ENCODE measurements at places on chromosomes 2 and 18.

- no peaks in the 10 kb centered on the region for H3K36me3 ChIP-seq
- DNase-seq = no peak
- no peak overlapping the region for H3K4me3 ChIP-seq
These were observed 123.6 kb upstream of the CYP26B1 start for GRCh38 chr2:72271276-72271614.

DNA sequence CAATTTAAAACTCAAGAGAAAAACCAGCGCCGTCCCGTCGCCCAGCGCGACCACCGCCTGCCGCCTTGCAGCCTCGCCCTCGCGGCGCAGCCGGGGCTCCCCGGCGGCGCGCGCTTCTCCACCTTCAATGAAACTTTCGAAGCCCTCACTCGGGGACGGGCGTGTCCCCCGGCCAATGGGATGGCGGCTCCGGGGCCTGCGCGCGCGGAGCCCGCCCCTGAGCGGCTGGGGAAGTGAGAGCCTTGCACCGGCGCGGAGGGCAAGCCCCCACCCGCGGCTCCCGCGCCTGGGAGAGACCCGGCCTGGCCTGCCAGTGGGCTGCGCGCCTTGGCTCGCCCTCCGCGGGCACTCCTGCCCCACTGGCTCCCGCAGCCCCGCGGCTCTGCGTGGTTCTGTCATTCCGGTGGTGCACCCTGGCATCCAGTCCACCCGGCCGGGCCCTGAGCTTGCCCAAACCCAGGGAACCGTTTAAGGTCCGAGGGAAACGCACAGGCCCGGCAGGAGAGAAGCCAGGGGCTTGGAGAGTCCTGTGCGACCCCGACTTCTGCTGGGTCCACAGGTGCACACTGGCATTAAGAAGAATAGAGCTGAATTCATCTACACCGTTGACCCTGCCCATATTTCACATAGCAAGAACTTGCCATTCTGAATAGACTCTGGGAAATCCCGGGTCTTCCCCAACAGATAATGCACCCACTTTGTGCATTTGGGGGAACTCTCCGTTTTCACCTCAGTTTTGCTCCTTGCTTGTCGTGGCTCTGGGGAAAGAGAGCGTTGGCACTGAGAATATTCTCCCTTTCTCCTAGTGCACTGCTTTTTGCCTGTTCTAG lies at the start of gene PIEZO2:
TSS of gene PIEZO2 (minus strand) at position 129 of the 830 bp plus-strand sequence. CDS start 981 bp downstream, outside the sequence.
- H3K27me3 ChIP-seq = peaks cover 12% of the 10 kb centered on the region
- H3K27ac ChIP-seq = peak within 1 kb of the TSS; percentile 36
- peak within 1 kb of the TSS; percentile 69 for H3K4me3 ChIP-seq
- DNase-seq = peak; percentile 65

- H3K4me1 ChIP-seq = peaks cover 10% of the 10 kb centered on the region
- no peaks in the 10 kb centered on the region for H3K36me3 ChIP-seq
- no peak for DNase-seq
- H3K27ac ChIP-seq = no peak overlapping the region
- H3K4me3 ChIP-seq = no peak overlapping the region
These were observed 19.1 kb upstream of the VIT start for GRCh38 chr2:36677386-36677785.

GRCh38 chr2:120034621-120035020 lies 21.7 kb downstream of the EPB41L5 start:
- no peaks in the 10 kb centered on the region for H3K36me3 ChIP-seq
- no peaks in the 10 kb centered on the region for H3K27me3 ChIP-seq
- no peak overlapping the region for H3K27ac ChIP-seq
- DNase-seq = no peak

Data from IMR-90 (cell line).